ENCODE measurements at places on chromosomes 7 and 10. TPM values are rescaled to one million over a fixed set of nuclear protein-coding genes. Genes with fewer than 3 reads are reported as not detected.

DNA sequence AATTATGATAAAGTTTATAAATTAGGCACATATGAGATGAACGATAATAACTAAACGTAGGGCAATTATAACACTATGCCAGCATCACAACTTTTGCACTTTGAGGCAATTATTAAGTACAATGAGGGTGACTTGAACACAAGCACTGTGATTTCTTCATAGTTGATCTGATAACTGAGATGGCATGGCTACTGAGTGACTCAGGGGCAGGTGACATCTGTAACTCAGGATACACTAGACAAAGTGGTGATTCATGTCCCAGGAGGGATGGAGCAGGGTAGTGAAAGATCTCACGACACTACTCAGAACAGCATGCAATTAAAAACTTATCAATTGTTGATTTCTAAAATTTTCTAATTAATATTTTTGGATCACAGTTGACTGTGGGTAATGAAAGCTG, 98.3 kb upstream of the ARHGAP21 start:
- DNase-seq, result peak; percentile 39

GRCh38 chr7:16564909-16565426, 38.3 kb downstream of the LRRC72 start:
- peak; percentile 34 for DNase-seq

GRCh38 chr10:79275431-79275851, 71.8 kb upstream of the PPIF start:
- no peak for DNase-seq

- peak; percentile 6 for DNase-seq
These were observed 25.2 kb downstream of the LIPK start for GRCh38 chr10:88731296-88731695.

- no peak for DNase-seq
These were observed 332.5 kb downstream of the PTPRN2 start for GRCh38 chr7:158255156-158255555.

DNA sequence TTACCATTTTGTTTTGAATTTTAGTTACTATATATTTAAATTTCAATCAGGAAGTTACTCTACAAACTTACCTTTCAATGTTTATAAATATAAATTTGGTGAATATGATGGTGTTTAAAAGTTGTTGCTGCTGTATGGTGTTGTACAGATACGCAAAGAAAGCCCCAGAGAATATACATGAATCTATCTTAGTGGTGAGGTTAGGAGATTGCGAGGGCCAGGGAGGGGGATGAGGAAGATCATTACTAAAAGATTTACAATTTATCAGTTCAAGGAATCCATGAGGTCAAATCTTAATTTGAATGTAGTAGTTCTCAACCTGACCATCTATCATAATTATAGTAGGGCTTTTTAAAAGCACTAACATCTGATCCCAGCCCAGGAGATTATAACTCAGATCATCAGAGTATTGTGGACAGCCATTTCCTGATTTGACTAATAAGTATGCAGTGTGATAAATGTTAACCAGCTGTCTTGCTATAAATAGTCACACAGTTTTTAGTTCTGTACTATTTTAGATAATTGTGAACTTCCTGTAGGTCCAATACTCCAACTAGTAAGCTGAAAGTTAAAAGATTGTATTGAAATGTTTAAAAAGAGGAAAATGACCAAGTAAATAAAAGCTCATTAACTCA, 23.6 kb downstream of the FAM3C start:
- no peak for DNase-seq

NKX2-3 gene
- not detected for total RNA-seq

PSD gene
- total RNA-seq, result 0.34 TPM

ANKRD61 gene
- total RNA-seq, result 0.47 TPM

LRMDA gene
- 5.5 TPM for total RNA-seq

FKBP9 gene
- 160 TPM for total RNA-seq
